IMR-90 (cell line): ENCODE measurements at places on chromosomes 2 and 18.

- peak; percentile 56 for DNase-seq
Observed at GRCh38 chr2:46780801-46781445, 134.7 kb downstream of the MCFD2 start.

- no peak for DNase-seq
Observed at GRCh38 chr18:9065864-9066263, 36.6 kb upstream of the NDUFV2 start.

DNA sequence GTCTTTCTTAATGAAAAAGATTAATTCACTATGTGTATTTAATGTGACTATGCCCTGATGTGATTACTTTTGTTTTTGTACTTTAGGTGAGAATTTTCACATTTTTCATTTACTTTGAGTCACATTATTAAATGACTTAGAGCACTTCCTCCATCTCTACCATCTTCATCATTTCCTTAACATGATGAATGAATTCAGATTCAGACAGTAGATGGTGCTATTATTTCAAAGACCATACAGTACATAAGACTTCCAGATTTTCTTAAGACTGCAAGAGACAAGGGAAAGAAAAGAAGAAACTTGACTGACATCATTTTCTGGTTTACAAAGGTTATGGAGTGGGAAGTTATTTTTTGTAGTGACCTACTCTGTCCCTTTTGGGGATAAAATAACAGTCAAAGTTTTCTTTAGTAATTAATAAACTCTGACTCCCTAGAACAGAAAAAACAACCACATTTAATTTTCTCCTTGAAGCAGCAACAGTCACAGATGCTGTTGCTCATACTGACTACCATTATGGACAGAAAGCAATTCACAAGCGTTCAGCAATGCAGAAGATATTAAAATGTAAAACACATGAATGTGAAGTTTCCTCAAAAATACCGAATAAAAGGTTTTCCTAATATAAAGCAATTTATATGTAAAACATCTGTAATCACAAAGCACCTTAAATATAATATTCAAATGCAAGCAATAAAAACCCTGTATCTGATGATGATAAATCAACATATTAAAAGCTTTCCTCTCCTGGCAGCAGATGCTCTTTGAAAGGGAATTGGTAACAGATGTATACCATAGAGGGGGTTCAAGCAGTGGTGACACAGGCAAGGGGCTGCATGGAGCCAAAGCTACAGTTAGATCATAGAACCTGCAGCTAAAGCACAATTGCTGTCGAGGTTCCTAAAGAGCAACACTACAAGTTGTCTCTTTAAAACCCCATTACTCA, 1010.9 kb upstream of the NXPH2 start:
- no peak for DNase-seq

- no peak for DNase-seq
Observed at GRCh38 chr2:143121079-143121478, 8.1 kb upstream of the ARHGAP15 start.

DNA sequence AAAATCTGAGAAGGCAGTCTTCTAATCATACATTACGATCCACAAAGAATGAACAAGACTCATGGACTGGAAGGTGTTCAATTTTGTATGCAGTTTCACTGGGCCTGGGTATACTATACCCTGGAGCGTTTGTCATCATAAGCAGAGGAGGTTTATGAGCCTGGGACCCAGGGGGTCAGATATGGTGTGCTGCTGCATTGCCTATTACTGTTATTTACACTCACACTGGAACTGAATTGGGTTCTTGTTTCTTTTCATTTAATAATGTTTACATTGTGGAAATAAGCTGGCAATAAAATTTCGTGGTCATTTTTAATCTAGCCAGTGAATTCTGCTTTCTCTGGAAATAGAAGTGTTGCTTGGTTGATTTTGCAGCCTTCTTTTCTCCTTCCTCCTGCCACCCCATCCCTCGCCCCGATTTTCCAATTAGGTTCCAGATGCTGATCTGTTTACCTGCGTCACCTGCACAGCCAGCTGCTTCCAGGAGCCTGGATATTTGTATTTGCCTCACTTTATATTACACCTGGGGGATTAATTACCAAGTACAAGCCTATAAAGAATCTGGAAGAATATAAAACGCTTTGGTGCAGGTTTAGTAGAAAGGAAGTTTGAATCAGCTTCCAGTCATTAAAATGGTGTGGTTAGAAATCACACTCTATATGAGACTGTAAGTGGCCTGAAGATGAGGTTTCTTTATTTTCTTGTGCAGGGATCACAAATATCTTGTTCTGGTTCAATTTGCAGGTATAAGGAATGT, 234.4 kb downstream of the SOCS6 start:
- DNase-seq, result no peak

DNA sequence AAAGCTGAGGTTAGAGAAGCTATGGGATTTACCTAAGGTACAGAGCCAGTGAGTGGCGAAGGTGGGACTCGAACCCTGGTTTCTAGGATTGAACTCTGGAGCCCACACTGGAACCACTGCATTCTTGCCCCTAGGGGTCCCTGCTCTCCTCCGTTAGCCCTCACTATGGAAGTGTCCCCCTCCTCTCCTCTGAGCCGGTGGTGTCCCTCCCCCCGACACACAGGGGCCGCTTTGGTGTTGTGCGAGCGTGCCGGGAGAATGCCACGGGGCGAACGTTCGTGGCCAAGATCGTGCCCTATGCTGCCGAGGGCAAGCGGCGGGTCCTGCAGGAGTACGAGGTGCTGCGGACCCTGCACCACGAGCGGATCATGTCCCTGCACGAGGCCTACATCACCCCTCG, 8.5 kb upstream of the GMPPA start:
- DNase-seq, result no peak

DNA sequence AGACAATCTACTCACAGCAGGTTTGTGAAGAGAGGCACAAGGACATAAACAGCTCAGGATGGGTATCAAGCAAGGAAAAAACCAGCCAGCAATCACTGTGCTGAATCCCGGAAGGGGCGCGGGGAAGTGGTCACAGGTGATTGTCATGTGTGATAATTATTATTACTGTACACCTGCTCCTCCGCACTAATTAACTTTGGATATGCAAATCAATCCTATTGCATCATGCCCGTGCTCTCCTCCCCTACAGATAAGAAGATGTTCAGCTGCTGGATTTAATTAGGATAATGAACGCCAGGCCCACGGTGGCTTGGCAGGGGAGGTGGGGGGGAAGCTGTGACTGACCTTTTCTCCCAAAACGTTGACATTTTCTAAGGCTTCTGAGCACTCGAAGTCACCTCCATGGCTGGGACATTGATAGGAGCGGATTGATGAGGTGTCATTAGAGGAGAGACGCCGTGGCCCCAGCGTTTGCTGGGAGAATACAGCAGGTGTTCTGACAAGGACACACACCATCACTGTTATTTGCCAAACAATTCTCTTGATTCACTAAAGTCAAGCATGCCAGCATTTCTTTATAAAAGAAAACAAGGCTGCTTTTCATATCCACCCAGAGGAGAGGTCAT, 160.3 kb upstream of the VRK2 start:
- DNase-seq, result no peak

DNA sequence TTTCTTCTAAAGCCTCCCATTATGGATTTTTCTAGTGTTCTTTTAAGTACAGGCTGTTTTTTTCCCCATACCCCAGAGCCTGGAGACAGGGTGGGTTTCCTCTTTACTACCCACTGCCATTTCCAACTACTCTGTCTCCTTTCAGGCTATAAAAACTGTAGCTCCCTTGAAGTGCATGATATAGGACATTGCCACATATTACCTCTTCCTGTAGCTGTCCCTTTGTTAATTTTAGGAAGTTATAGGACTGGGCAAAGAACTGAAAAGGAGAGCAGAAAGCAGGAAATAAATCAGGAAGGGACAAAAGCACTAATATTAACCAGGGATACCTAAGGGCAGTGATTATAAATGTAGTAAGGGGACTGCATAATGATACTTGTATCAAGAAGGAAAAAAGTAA, 54.1 kb downstream of the VIL1 start:
- no peak for DNase-seq

GRCh38 chr2:27796791-27797765, 25.6 kb downstream of the MRPL33 start:
- no peak for DNase-seq

GRCh38 chr2:197994751-197995150, 190.4 kb downstream of the PLCL1 start:
- no peak for DNase-seq

- no peak for DNase-seq
Observed at GRCh38 chr2:199439066-199439465, 18.7 kb downstream of the SATB2 start.

DNA sequence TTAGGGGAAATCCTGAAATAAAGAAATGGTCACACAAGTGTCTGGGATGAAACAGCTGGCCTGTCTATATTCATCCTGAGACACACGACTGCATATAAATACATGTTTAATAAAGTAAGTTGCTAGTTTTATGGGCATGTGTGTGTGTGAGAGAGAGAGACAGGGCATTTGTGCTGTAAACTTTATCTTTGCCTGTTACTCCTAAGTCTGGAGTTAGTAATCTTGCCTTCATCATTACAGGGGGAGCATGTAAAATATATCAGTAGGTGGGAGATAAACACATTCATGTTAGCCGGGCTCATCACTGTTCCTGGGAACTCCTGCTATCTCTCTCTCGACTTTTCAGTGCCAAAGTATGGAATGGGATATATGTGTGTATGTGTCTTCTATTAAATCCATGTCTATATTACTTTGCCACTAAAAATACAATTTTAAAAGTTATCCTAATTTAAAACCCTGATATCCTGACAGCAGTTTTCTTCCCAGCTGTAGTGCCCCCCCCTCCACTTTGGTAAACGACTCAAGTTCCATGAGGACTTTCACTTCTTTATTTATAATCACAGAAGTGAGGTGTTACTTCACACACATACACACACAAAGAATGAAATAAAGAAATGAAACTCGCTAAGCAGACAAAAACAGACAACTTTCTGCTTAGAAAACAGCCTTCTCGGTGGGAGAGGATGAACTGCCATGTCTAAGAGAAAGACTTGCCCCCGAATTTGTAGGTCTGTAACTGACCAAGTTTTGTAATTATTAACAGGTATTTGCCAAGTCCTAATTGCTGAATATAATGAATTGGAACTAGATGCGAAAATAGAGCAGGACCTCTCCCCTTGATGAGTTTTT, 947 bp downstream of the ZEB2 start:
- no peak for DNase-seq

- no peak for DNase-seq
Observed at GRCh38 chr2:68698567-68699377, 35.8 kb upstream of the ARHGAP25 start.

- no peak for DNase-seq
Observed at GRCh38 chr2:10304458-10305253, 2.0 kb downstream of the HPCAL1 start.

- peak; percentile 25 for DNase-seq
Observed at GRCh38 chr2:148640767-148641166, 3.8 kb upstream of the EPC2 start.

DNA sequence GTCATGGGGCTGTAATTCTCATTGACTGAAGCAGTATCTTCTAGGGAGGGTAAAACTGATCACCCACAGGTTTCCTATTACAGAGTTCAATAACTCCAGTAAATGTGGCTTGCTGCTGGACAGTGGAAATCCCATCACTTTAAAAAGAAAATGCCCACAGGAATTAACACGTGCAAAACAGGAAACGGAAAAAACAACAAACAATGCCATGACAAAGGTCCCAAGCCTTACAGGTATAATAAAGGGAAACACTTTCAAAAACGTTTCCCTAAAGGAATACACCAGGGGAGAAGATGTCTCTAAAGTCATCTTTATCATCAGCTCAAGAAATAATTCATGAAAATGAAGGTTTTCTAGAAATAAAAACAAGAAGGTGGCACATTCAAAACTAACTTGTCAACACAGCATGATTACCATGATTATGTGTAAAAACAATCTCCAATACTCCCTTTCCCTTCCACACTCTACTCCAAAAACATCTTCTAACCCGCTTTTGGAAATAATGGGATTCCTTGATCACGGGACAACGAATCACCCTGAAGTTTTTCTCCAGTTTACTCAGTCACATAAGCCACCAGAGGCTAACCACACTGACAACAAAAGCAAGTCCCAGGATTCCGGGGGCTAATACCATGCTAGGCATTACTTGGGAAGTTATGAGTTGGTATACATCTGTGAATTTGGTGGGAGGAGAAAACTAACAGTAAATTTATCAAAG, 167.9 kb downstream of the TCF4 start:
- DNase-seq, result no peak

DNA sequence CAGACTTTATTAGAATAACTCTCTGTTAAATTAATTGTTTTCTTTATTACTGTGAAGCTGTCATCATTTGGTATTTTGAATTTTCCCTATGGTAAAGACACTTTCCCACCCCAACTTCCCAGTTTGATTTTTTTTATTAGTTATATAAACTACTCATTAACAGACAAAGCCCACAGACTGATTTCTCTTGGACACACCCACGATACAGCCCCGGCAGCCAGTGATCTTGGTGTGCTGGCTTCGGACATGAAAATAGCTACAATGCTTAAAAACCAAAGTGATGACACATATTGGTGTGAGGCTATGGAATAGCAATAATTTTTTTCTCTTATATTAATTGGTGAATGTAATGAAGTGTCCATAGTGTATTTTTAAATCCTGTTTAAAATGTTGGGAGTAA, 225.4 kb upstream of the SIX3 start:
- no peak for DNase-seq

DNA sequence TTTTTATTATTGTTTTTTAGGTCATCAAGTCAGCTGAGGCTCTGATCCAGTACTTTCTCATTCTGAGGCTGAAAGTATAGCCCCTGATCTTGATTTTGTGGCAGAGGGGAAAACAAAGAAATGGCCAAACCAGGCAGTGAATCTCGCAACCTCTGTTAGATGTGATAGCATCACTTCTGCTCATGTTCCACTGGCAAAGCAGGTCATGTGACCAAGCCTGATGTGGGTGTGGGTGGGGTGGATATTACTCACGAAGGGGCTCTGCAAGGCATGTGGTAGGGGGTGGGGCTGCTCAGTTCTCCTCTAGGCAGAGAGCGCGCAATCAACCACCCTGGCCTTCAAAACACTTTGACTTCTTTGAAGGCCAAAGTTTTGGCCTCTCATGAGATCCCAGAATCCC, 254.2 kb downstream of the MYCN start:
- no peak for DNase-seq

GRCh38 chr2:88606371-88607030, 20.8 kb downstream of the EIF2AK3 start:
- no peak for DNase-seq

DNA sequence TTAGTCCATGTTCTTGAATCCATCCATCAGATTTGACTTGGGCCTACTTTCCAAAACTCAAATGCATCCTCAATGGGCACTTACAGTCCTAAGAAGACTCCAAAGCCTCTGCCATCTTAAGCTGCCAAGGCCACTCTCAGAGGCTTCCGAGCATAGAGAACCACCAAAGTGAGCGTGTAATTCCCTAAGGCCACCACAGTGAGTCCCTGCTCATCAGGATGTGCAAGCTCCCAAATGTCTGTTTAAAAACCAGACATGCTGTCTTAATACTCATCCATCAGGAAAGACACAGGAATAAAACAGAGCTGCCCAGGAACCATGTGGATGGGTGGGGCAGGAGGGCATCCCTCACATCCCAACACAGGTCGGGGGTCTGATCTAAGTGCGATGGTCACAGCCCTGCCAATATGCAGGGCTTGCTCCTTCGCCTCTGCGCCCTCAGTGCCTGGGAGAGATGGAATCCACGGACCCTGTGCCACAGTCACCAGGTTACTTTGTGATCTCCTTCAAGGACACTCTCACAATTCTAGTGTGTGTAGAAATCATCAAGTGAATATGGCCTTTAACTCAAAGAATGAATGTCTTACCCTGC, 80.4 kb downstream of the POLR1A start:
- no peak for DNase-seq

- DNase-seq, result peak; percentile 43
Observed at GRCh38 chr2:216545359-216545758, 46.7 kb downstream of the RPL37A start.
